NCI-H2171 (cell line): ENCODE measurements at places on chromosomes 5 and 9.
A peak's percentile ranks its signal among the peaks of the same experiment; 100 is the strongest.

DNA sequence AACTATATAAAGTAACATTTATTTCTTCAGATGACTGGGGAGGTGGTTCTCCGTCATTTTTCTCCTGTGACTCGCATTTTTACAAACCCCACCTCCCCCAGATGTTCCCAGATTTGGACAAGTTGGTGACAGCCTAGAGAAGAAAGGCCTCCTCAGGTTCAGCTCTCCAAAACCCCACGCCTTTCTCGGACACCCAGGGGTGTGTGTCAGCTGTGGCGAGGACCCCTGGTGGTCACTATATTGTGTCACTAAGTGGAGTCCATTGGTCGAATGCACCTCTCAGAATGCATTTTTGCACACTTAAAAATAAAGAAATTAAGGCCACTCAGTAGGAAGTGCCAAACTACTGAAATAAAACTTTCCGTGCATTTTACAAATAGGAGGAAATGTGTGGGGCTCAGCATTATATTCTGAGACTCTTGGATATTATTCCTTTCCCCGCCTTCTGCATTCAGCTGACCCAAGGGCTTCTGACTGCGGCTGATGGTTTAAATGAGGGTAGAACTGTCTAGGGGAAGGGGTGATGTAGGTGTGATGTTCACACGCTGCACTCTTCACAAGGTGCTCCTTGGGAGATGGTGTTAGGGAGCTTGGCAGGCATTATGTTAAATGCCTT is 47.6 kb downstream of the ACO1 start:
- no peak for DNase-seq

DNA sequence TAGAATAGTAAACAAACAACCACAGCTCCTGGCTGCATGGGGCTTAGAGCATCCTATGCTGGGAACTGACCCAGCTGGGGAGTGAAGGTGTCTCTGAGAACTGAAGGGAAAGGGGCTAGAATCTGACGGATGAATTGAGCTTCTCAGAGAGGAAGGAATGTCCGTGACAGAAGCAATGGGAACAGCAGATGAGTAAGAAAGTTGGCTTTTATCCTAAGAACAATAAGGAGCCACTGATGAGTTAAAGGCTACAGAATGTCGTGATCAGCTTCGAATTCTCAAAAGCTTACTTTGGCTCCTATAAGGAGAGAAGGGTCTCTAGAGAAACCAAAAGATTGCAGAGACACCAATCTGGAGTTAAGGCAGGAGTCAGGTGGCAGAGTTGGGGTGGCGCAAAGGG is 52.6 kb downstream of the EBF1 start:
- DNase-seq, result no peak

DNA sequence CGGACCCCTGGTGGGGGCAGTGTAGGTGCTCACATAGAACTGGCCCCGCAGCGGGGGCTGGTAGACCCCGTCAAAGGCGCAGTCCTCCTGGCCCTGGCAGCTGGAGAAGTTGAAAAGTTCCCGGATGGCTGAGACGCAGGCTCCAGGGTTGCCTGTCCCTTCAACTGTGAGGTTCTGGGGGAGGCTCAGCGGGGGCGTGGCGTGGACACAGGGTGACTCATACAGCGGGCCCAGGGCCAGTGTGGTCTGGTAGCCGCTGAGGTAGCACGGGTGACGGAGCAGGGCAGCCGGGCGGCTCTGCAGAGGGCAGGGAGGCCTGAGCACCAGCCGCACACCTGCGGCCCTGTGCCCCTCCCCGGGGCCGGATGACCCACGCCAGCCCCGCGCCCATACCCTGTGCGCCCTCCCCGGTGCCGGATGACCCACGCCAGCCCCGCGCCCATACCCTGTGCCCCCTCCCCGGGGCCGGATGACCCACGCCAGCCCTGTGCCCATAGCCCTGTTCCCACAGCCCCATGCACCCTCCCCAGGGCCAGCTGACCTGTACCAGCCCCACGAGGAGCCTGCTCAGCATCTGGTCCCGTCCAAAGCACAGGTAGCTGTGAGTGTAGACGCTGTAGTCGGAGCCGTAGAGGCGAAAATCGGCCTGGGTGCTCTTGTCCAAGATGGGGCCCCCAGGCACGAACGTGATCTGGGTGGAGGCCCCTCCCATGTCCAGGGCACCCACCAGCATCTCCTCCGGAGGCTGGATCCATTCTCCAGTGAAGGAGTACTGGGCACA is 5.0 kb downstream of the ENTPD8 start:
- no peak for DNase-seq

GRCh38 chr5:173618927-173619519 is 2.6 kb upstream of the BOD1 start:
- peak; percentile 18 for DNase-seq

- no peak for DNase-seq
Observed at GRCh38 chr9:614431-614830, 227.1 kb upstream of the DMRT1 start.

- no peak for DNase-seq
Observed at GRCh38 chr5:148805326-148806290, 20.8 kb upstream of the ADRB2 start.

- DNase-seq, result no peak
Observed at GRCh38 chr5:174589011-174589410, 135.4 kb upstream of the MSX2 start.

- DNase-seq, result no peak
Observed at GRCh38 chr5:116303340-116303739, 218.5 kb downstream of the COMMD10 start.
